SJSA1 (cell line): ENCODE measurements at places on chromosomes 7 and 10.

GRCh38 chr10:34637418-34637911 is 177.6 kb downstream of the PARD3 start:
- no peak overlapping the region for H3K4me3 ChIP-seq
- H3K36me3 ChIP-seq, result no peaks in the 10 kb centered on the region
- H3K27ac ChIP-seq, result no peak overlapping the region
- no peaks in the 10 kb centered on the region for H3K27me3 ChIP-seq
- H3K4me1 ChIP-seq, result peaks cover 18% of the 10 kb centered on the region
- DNase-seq, result peak; percentile 65

GRCh38 chr10:90354914-90355313 is 502.9 kb downstream of the HTR7 start:
- H3K27ac ChIP-seq, result no peak overlapping the region
- DNase-seq, result no peak
- no peak overlapping the region for H3K4me3 ChIP-seq
- no peaks in the 10 kb centered on the region for H3K36me3 ChIP-seq
- no peaks in the 10 kb centered on the region for H3K4me1 ChIP-seq

DNA sequence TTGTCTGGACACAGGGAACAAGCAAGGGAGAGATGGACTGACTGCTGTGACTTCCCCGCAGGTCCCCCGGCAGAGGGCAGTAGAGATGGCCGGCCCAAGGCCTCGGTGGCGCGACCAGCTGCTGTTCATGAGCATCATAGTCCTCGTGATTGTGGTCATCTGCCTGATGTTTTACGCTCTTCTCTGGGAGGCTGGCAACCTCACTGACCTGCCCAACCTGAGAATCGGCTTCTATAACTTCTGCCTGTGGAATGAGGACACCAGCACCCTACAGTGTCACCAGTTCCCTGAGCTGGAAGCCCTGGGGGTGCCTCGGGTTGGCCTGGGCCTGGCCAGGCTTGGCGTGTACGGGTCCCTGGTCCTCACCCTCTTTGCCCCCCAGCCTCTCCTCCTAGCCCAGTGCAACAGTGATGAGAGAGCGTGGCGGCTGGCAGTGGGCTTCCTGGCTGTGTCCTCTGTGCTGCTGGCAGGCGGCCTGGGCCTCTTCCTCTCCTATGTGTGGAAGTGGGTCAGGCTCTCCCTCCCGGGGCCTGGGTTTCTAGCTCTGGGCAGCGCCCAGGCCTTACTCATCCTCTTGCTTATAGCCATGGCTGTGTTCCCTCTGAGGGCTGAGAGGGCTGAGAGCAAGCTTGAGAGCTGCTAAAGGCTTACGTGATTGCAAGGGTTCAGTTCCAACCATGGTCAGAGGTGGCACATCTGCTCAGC is 6.0 kb downstream of the CYREN start:
- no peaks in the 10 kb centered on the region for H3K27me3 ChIP-seq
- no peak overlapping the region for H3K4me3 ChIP-seq
- no peak overlapping the region for H3K27ac ChIP-seq
- DNase-seq, result no peak

GRCh38 chr10:74255214-74255613 is 104.2 kb downstream of the ADK start:
- DNase-seq, result no peak
- H3K27me3 ChIP-seq, result no peaks in the 10 kb centered on the region
- no peaks in the 10 kb centered on the region for H3K36me3 ChIP-seq
- H3K4me3 ChIP-seq, result no peak overlapping the region
- H3K27ac ChIP-seq, result no peak overlapping the region
- no peaks in the 10 kb centered on the region for H3K4me1 ChIP-seq

DNA sequence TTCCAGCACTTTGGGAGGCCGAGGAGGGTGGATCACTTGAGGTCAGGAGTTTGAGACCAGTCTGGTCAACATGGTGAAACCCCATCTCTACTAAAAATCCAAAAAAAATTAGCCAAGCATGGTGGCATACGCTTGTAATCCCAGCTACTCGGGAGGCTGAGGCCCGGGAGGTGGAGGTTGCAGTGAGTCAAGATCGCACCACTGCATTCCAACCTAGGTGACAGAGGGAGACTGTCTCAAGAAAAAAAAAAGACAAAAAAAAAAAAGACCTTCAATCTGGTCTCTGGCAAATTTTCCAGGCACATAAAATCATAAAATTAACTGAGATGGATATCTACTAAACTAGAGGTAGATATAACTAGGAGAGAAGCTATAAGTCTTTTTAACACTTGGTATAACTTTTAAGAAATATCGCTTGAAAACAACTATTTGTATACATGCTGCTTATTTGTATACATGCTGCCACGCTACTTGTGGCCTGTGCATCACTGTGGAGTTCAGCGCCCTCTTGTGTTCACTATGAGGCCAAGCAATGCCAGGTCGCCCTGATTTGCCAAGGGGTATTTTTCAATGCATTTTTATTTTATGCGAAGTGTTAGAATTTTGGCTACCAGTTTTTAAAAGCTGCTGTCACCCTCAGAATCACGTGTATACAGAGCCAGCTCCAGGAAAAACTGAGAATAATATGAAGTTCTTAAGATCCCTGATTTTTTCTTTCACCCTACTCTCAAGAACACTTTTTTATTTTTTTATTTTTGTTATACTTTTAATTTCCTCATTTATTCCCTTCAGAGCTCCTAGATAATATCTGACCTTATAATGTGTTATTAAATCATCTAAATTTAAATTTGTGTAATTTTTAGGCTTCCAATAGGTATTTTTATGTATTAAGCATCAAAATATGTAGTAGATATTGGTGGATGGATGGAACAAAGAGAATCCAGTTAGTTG is 26.7 kb downstream of the CYCS start:
- H3K27ac ChIP-seq, result no peak overlapping the region
- H3K4me3 ChIP-seq, result no peak overlapping the region
- no peaks in the 10 kb centered on the region for H3K36me3 ChIP-seq
- 0 out of 2 replicates have a peak, but pooled peaks cover 6% of the 10 kb centered on the region for H3K4me1 ChIP-seq
- DNase-seq, result peak; percentile 63

DNA sequence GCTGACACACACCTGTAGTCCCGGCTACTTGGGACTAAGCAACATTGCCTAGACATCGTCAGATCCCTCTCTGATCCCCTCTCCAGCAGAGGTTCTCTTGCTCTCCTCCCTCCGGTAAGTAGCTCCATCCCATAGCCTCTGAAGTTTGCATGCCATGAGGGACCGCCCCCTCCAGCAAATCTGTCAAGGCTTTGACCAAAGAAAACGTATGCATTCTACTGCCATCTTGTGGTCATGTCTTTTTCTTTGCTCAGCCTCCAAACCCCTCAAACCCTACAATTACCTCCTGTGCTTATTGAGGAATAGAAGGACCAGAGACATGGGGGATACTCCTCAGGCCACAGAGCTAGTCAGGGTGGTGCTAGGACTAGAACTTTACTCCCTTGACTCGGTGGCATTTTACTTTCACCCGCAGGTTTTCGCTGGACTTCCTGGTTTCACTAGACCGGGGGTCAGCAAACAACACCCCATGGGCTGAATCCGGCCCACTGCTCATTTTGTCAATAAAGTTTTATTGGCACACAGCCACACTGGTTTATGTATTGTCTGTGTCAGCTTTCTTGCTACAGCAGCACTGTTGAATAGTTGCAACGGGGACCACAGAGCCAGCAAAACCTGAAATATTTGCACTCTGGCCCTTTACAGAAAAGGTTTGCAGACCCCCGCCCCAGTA is 202.6 kb upstream of the FOXK1 start:
- H3K4me1 ChIP-seq, result no peaks in the 10 kb centered on the region
- no peak overlapping the region for H3K4me3 ChIP-seq

GRCh38 chr10:75707080-75707840 is 275.8 kb downstream of the LRMDA start:
- no peak overlapping the region for H3K27ac ChIP-seq
- H3K27me3 ChIP-seq, result no peaks in the 10 kb centered on the region
- H3K4me3 ChIP-seq, result no peak overlapping the region
- H3K36me3 ChIP-seq, result no peaks in the 10 kb centered on the region
- DNase-seq, result no peak
- no peaks in the 10 kb centered on the region for H3K4me1 ChIP-seq

DNA sequence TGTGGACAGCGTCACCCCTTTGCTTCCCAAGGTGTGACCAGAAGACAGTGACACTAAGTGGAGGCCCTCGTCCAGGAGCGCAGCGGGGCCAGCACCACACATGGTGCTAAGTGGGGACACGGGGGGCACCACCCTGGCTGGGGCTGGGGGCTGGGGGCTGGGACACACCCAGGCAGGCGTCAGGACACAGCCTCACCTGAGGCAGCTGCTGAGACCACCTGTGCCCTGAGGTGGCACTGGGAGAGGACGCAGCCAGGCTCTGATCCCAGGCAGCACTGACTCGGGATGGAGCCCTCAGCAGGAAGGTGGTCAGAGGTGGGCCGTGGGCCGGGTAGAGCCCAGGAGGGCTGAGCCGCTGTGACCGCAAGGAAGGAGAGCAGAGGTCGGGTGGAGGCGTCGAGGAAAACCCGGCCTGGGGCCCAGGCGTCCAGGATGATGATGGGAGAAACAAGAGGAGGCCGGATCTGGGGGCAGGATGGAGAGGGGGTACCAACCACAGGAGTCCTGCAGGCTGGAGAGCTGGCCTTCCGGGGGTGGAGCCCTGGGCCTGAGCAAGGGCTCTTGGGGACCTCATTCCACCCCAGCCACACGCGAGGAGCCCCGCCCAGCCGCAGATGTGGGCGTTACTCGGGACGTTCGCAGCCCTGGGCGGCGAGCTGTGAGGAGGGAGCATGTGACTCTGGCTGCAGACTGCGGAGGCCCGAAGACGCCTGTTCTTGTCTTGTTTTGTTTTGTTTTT is 22.5 kb downstream of the LRRC27 start:
- H3K27ac ChIP-seq, result no peak overlapping the region
- no peak for DNase-seq
- no peaks in the 10 kb centered on the region for H3K27me3 ChIP-seq
- H3K4me1 ChIP-seq, result no peaks in the 10 kb centered on the region
- H3K4me3 ChIP-seq, result no peak overlapping the region
- H3K36me3 ChIP-seq, result no peaks in the 10 kb centered on the region

- no peak overlapping the region for H3K27ac ChIP-seq
- DNase-seq, result no peak
- peaks cover 48% of the 10 kb centered on the region for H3K4me1 ChIP-seq
- H3K27me3 ChIP-seq, result no peaks in the 10 kb centered on the region
- H3K36me3 ChIP-seq, result peaks cover 17% of the 10 kb centered on the region; the same call in 1 of the 2 replicates
Measured at GRCh38 chr10:110013630-110014293, 6.0 kb downstream of the ADD3 start.

DNA sequence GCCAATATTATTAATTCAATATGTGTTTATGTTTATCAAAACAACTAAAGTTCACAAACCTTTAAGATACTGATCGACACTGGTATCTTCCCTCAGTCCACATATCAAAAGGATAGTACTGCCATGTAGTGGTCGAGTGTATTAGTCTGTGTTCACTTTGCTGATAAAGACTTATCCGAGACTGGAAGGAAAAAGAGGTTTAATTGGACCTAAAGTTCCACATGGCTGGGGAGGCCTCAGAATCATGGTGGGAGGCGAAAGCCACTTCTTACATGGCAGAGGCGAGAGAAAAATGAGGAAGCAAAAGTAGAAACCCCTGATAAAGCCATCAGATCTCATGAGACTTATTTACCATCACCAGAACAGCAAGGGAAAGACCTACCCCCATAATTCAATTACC is 325.4 kb upstream of the PHF14 start:
- H3K27me3 ChIP-seq, result no peaks in the 10 kb centered on the region
- H3K27ac ChIP-seq, result no peak overlapping the region
- DNase-seq, result no peak
- no peak overlapping the region for H3K4me3 ChIP-seq
- no peaks in the 10 kb centered on the region for H3K4me1 ChIP-seq

- peaks cover 41% of the 10 kb centered on the region for H3K4me1 ChIP-seq
- peak overlapping the region; percentile 52 for H3K4me3 ChIP-seq
- peak; percentile 73 for DNase-seq
Measured at GRCh38 chr7:131109759-131110296, 217.8 kb upstream of the MKLN1 start.

DNA sequence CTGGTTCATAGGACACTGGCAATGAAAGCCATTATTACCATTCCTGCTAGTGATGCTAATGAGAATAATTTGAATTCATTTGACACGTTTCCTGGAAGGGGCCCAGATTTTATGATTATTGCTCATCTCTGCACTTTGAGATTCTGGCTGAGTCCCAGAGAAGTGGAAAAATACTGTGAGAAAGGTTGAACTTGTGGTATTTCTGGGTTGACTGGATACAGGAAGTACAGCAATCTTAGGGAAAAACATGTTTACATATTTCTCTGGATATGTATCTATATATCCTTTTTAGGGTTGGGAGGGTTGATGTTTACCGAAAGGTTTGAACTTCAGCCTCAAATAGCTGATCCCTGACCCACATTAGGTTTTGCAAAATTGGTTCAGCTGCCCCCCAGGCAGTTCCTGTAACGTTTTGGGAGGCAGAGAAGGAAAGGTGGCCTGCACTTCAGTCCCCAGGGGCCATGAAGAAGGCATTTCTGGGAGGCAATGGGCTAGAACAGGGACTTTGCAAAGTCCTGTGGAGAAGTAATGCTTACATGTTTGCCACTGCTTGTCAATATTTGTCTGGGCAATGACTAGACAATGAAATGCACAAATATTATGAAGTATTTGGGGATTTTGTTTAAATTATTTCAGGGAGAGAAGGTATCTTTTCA is 253.7 kb upstream of the PITRM1 start:
- no peak overlapping the region for H3K4me3 ChIP-seq
- H3K27ac ChIP-seq, result peak overlapping the region; percentile 94
- DNase-seq, result no peak
- no peaks in the 10 kb centered on the region for H3K27me3 ChIP-seq

GRCh38 chr10:123986736-123987135 is 95.1 kb upstream of the CPXM2 start:
- no peak overlapping the region for H3K27ac ChIP-seq
- no peaks in the 10 kb centered on the region for H3K36me3 ChIP-seq
- H3K4me3 ChIP-seq, result no peak overlapping the region
- H3K27me3 ChIP-seq, result peaks cover 11% of the 10 kb centered on the region
- no peaks in the 10 kb centered on the region for H3K4me1 ChIP-seq

DNA sequence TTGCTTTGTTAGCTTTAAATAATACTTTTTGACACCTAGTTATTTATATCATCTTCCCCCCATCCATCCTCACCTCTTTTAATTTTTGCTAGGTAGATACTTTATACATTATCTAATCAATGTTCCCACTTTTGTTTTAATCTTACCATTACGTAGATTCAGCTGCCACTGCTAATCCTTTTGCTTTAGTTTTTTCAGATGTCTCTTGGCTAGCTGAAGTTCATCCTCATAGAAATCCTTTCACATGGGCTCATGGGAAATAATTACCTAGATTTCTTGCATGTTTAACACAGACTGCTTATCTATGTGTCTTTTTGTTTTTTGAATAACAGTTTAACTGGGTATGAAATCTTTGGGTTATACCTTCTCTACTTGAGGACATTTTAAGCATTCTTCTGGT is 60.1 kb downstream of the ZNRF2 start:
- H3K27me3 ChIP-seq, result no peaks in the 10 kb centered on the region
- no peak overlapping the region for H3K4me3 ChIP-seq

- H3K27ac ChIP-seq, result no peak overlapping the region
- H3K27me3 ChIP-seq, result no peaks in the 10 kb centered on the region
- no peak overlapping the region for H3K4me3 ChIP-seq
- peaks cover 27% of the 10 kb centered on the region for H3K4me1 ChIP-seq
- peaks cover 57% of the 10 kb centered on the region for H3K36me3 ChIP-seq
Measured at GRCh38 chr7:44469461-44470134, 20.9 kb downstream of the NUDCD3 start.

GRCh38 chr10:33783557-33783956 is 449.1 kb upstream of the NRP1 start:
- H3K27ac ChIP-seq, result no peak overlapping the region
- no peak for DNase-seq
- H3K4me1 ChIP-seq, result no peaks in the 10 kb centered on the region
- no peak overlapping the region for H3K4me3 ChIP-seq
- no peaks in the 10 kb centered on the region for H3K27me3 ChIP-seq
- no peaks in the 10 kb centered on the region for H3K36me3 ChIP-seq

GRCh38 chr10:77590344-77591237 is 47.0 kb downstream of the KCNMA1 start:
- no peaks in the 10 kb centered on the region for H3K36me3 ChIP-seq
- no peak for DNase-seq
- H3K4me3 ChIP-seq, result no peak overlapping the region
- peaks cover 17% of the 10 kb centered on the region for H3K4me1 ChIP-seq
- no peak overlapping the region for H3K27ac ChIP-seq
- H3K27me3 ChIP-seq, result no peaks in the 10 kb centered on the region
